Renal cortex interstitium (tissue), 15 donors: ENCODE measurements at places on chromosomes 3 and 15. TPM values are rescaled to one million over a fixed set of nuclear protein-coding genes. Genes with fewer than 3 reads are reported as not detected.

ZKSCAN7 gene
- 15.8 TPM for polyA plus RNA-seq

ITGA11 gene
- 4.4 TPM for polyA plus RNA-seq

- no peak for DNase-seq
Observed at GRCh38 chr15:85609492-85609891, 185.2 kb downstream of the KLHL25 start.

DNA sequence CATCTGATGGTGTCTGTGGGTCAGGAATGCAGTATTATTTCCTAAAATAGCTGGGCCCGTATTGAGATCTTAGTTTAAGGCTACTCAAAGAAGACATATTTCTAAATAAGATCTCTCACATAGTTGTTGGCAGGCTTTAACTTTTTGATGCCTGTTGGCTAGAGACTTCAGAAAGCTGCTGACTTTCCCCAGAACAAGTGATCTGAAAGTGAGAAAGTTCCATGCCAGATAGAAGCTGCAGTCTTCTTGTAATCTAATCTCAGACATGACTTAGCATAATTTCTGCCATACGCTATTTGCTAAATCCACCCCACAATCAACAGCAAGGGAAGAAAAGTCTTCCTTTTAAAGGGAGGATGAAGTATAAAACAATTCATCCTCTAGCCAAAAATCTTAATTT, 867.1 kb downstream of the IGSF11 start:
- no peak for DNase-seq

- no peak for DNase-seq
Observed at GRCh38 chr3:53109190-53109589, 21.0 kb downstream of the RFT1 start.
